ENCODE measurements at places on chromosomes 6 and 20.

- no peak for DNase-seq
Observed at GRCh38 chr6:12060780-12061609, 48.9 kb downstream of the HIVEP1 start.

GRCh38 chr20:63552481-63553249 is 1.3 kb upstream of the FNDC11 start:
- DNase-seq, result no peak

GRCh38 chr6:2839982-2840748 is 1.5 kb downstream of the SERPINB1 start:
- DNase-seq, result no peak

GRCh38 chr20:50580016-50580747 is 70.0 kb downstream of the PTPN1 start:
- no peak for DNase-seq

- DNase-seq, result no peak
Observed at GRCh38 chr6:29702519-29703103, 20.6 kb upstream of the HLA-F start.

- peak; percentile 88 for DNase-seq
Observed at GRCh38 chr6:43916924-43917877, 147.2 kb downstream of the VEGFA start.

GRCh38 chr6:61614119-61614518 is 671.9 kb downstream of the KHDRBS2 start:
- DNase-seq, result no peak

GRCh38 chr6:130617658-130618057 is 209.5 kb upstream of the SMLR1 start:
- DNase-seq, result no peak

GRCh38 chr20:33770005-33770404 is 38.2 kb downstream of the ZNF341 start:
- no peak for DNase-seq

DNA sequence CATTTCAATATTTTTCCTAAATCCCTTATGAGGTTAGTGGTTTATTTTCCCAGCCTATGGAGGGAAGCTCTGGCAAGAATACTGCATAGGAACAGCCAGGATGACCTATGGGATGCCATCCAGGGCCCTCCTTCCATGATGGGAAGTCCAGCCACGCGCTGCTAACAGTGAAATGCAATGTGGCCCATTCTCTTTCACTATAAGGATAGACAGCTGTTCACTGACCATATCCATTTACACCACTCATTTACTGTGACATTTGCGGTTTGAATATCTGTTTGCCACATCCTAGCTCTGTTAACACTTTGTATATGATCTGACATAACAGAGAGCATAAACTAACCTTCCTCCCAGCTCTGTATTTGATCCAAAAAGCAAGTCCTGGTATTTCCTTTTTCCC is 471.7 kb downstream of the CBLN4 start:
- no peak for DNase-seq

GRCh38 chr6:113805173-113805790 is 51.9 kb upstream of the MARCKS start:
- no peak for DNase-seq

- no peak for DNase-seq
Observed at GRCh38 chr20:51725584-51726176, 42.5 kb downstream of the ATP9A start.

GRCh38 chr20:13684566-13685222 is 46.0 kb upstream of the TASP1 start:
- no peak for DNase-seq

- DNase-seq, result no peak
Observed at GRCh38 chr6:56348578-56348977, 101.2 kb upstream of the COL21A1 start.

GRCh38 chr20:51266353-51266752 is 243.4 kb upstream of the KCNG1 start:
- DNase-seq, result no peak

- no peak for DNase-seq
Observed at GRCh38 chr20:34871320-34871926, 1.2 kb downstream of the GGT7 start.

DNA sequence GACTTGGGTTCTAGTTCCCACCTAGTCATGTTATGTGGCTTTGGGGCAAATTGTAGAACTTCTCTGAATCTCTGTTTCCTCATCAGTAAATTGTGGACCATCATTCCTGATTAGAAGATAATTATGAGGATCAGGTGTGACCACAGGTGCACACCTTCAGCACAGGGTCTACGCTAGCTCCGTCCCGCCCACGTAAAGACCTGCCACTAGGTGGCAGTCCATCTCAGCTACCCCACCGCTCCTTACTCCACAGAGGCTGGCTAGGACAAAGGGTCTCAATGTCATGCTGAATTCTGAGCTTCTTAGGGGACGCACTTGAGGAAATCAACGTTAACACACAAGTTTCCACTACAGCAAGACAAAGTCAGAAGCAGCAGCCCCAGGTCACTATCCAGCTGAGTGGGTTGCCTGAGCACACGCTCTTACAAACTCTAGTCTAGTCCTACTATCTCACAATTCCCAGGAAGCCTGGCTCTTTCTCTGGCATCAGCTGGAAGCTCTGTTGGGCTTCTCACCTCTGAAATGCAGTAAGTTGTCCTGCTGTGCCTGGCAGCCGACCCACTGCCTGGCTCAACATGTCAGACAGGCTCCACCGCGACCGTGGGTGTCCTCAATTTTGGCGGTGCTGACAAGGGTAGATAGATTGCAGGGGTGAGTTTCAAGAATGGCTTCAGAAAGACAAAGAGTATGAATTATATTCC is 2.0 kb upstream of the PLCG1 start:
- no peak for DNase-seq

DNA sequence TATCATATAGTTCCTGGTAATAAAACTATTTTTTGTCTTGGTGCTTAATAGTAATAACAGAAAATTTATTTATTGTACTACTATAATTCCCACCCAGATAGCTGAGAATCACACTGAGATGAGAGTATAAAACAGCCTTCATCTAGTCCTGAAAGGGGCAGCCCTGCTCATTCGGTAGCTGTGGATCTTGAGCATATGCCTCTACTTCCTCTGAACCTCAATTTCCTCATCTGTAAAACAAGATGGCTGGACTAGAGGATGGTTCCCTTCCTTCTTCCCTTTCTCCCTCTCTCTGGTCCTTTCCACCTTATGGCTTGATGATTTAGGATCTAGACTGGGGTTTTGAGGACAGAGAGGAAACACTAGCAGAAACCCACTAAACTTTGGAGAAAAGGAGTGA is 15.0 kb downstream of the FKBP5 start:
- DNase-seq, result no peak

DNA sequence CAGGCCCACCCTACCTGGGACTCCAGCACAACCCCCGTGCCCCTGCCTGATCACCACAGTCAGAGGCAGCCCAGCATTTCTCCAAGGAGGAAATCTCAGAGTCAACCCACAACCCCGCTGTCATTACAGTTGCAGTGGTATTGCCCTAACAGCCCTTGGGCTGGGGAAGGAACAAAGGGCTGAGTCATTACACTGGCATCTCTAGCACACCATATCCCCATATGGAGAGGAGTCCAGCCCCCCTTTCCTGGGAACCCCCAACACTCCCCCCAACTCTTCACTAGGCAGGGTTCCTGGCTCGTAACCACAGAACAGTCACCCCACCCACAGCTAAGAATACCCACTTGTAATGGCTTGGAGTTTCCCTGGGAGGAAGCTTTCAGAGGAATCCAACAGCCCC is 149.4 kb upstream of the OGFRL1 start:
- peak; percentile 2 for DNase-seq

DNA sequence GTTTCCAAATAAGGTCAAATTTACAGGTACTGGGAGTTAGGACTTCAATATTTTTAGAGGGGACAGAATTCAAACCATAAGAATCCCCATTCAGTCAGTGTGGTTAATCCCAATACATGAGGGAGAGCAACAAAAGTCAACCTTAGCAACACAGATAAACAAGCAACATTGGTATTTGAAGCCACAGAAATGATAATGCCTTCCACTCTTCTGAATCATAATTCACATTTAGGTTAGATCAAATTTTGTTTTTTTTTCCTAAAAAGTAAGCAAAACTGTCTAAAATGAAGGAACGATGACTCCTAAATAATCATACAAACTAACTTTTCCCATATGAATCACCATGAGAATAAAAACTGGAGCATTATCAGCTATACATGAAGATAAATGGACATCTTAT is 246.0 kb upstream of the TENT5A start:
- peak; percentile 52 for DNase-seq

DNA sequence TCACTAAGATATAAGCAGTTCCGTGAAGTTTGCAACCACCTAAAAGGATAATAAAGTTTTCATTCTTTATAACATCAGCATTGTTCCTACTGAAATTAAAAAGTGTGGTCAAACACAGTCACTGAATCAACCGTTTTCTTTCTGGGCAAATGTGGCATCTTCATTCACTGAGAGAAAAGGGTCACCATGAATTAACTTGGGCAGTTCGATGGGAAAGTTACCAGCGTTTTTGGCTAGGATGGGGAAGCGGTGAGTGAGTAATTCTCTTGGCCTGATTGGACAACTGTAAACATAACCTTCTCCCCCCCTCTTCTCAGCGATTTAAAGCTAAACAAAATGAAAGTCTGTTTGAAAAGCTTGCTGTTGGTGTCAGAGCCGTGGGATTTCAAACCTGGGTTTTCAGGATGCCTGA is 181.8 kb downstream of the SASH1 start:
- no peak for DNase-seq

DNA sequence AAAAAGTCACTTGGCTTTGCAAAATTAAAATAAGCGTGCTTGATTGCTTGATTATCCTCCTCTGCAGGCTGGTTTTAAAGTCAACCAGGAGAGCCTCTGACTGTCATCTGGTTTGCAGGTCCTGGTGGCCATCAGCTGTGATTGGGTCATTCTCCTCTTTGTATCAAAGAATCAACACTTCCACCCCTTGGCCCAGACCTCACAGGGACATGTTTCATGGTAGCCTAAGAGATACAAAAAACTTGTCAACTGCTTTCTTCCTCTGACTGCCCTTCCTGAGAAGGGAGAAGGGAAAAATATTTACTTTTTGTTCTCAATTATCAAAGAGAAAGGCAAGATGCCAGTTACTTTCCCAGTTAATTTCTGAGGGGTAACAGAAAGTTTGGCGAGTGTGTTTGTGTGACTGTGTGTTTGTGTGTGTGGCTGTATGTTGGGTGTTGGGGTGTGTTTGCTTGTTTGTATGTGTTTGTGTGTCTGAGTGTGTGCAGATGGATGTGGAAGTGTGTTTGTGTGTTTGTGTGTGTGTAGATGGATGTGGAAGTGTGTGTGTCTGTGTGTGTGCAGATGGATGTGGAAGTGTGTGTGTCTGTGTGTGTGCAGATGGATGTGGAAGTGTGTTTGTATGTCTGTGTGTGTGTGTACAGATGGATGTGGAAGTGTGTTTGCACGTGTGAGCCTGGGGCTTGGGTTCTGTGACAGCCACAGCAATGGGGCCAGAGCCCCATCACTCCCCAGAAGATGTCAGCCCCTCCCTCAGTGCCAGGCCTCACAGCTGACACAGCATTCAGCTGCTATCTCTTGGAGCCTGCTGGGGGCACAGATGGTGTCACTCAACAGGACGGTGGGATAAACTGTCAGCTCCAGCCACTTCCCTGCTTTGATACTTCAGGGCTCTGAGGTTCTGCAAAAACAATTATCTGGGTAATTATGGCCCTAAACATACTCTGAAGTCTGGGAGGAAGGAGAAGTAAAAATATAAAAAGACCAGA is 98.6 kb upstream of the RNF24 start:
- no peak for DNase-seq

Measured in AG09309 (cell line).